Stimulated activated CD4-positive, alpha-beta T cell treated with anti-CD3 and anti-CD28 coated beads, Interleukin-12 subunit alpha, Interleukin-12 subunit beta, amount 100 ng/mL, for 4 hours (primary cell): ENCODE measurements at places on chromosomes 5 and 9.

- no peak for DNase-seq
Measured at GRCh38 chr5:174601946-174602345, 122.4 kb upstream of the MSX2 start.

GRCh38 chr5:35483780-35484179 lies 133.9 kb upstream of the SPEF2 start:
- no peak for DNase-seq

DNA sequence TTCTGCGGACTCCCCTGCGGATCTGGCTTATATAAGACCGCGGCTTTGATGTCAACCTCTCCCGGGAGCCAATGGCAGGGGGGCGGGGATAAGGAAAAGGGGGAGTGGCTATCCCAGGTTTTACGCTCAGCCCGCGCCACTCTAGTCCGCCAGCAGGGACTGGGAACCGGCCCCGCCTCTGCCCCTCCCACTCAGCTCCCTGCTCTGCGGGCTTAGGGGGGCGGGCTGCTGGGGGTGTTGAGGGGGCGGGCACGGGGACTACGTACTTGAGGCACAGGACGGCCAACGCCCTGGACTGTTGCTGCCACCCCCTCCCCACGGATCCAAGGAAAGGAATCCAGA lies at the start of gene HAND1:
Gene HAND1, minus strand, starts transcription at position 4 of the 342 bp plus-strand sequence. CDS start 219 bp downstream, outside the sequence.
- no peak for DNase-seq

DNA sequence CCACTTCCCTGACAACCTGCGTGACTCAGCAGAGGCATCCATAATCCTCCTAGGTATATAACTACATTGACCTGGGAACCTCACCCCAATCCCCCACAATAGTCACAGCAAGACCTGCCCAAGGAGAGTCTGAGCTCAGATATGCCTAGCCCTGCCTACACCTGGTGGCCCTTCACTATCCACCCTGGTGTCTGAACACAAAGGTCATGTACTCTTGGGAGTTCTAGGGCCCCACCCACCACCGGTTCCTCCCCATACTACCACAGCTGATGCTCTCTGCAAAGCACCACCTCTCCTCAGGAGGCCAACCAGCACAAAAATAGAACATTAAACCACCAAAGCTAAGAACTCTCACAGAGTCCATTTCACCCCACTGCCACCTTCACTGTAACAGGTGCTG lies 34.8 kb upstream of the CARTPT start:
- DNase-seq = no peak

GRCh38 chr9:127283917-127284497 lies 19.4 kb downstream of the GARNL3 start:
- DNase-seq = peak; percentile 6

DNA sequence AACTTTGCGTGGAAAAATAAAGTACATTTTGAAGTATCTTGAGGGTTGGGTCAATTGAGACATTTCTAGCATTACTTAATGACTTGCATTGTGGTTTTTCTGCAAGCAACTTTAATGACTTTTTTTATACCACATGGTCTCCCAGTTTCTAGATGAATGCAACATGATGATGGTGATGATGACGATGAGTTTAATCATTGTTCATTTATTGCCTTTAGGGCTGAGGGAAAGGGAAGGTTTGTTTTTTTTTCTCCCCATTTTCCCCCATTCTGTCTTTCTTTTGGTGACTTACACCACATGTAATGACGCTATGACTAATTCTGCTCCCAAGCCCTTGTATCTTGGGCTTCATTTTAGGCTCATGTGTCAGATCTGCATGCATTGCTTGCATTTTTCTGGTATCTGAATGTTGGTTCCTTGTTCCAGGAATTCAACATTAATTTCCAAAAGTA lies 57.7 kb upstream of the NXNL2 start:
- no peak for DNase-seq

DNA sequence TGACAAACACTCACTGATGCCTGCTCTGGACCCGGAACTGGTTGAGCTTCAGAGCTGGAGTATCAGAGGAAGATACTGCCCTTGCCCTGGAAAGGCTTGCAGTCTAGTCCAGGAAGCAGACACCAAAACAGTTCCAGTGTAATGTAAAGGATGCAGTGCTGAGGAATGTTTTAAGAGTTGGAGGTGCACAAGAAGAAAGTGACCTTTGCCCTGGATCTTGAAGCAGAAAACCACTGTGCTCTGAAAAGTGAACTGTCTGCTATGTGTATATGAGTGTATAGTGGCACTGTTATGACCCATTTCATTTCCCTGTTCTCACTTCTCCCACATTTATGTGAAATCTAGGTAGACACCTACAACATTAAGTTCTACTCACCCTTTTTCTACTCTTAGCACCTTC lies 2.1 kb downstream of the ZNF346 start:
- DNase-seq = no peak

DNA sequence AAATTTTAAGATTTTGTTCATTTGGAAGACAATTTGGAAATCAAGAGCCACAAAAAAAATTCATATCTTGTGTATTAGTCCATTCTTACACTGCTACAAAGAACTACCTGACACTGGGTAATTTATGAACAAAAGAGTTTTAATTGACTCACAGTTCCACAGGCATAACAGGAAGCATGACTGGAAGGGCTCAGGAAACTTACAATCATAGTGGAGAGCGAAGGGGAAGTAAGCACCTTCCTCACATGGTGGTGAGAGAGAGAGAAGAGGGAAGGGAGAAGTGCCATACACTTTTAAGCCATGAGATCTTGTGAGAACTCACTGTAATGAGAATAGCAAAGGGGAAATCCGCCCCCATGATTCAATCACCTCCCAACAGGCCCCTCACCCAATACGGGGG lies 274.4 kb downstream of the KCNN2 start:
- no peak for DNase-seq
